ENCODE measurements at places on chromosomes 12 and 14.

GRCh38 chr14:56300495-56300894, 182.3 kb downstream of the PELI2 start:
- no peak for DNase-seq

DNA sequence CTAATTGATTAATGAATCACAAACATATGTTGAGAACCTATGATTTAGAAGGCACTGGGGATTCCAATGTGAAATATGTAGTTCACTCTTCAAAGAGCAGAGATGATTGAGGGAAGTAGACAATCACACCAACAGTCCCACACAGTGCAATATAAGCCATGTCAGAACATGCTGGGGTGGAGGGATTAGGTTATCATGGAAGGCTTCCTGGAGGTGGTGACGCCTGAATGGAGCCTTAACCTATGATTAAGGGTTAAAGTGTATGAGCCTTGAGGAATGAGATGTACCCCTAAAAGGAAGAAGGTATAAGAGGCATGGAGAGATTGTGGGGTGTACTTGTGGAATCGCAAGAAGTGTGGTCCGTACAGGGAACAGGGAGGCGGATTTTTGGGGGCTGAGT, 31.3 kb downstream of the ERH start:
- DNase-seq = no peak

GRCh38 chr12:31807773-31808097, 78.9 kb upstream of the AMN1 start:
- DNase-seq = no peak

DNA sequence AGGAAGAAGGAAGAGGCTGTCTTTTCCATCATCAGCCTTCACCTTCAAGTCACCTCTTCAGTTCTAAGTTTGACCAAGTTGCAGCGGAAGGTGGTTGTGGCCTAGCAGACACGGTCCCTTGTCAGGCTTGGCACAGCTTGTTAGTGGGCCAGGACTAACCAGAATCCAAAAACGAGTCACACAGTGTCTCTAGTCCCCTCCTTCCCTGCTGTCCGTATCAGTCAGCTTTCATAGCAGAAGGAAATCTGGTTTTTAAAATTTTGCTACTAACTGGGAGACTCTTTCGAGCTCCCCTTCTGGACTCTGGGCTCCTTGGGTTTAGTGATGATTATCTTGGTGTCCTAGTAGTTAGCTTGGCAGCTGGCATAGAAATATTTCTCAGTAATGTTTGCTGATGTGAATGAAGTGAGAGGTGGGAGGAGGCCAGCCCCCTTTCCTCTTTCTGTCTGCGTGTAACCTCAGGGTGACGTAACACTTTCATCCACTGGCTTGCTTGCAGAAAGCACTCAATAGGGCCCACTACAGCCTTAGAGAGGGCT, 3.8 kb downstream of the ETV6 start:
- DNase-seq = no peak
